Mammary epithelial cell (primary cell): ENCODE measurements at places on chromosomes 6 and 20. TPM values are rescaled to one million over a fixed set of nuclear protein-coding genes. Genes with fewer than 3 reads are reported as not detected.

PPP1R3G gene
- 0.11 TPM in 1 of 2 replicates, not detected in the other for total RNA-seq

SPATS1 gene
- not detected in 2 replicates for total RNA-seq

CD24 gene
- 198 and 299 TPM in 2 replicates for total RNA-seq

CTAGE9 gene
- not detected in 2 replicates for total RNA-seq

OR12D1 gene
- total RNA-seq, result not detected

HLA-DOA gene
- total RNA-seq, result 0.08 TPM in 1 of 2 replicates, not detected in the other

MOG gene
- not detected in 2 replicates for total RNA-seq

MTCH1 gene
- 102 TPM for total RNA-seq

ABCF1 gene
- 31.8 TPM for total RNA-seq

MUC22 gene
- not detected for total RNA-seq

ESR1 gene
- total RNA-seq, result 0.33 TPM

RBPJL gene
- not detected for total RNA-seq

PERP gene
- 287 and 424 TPM in 2 replicates for total RNA-seq

PAK1IP1 gene
- 14.8 TPM for total RNA-seq

CD2AP gene
- 28.1 and 32.9 TPM in 2 replicates for total RNA-seq

SLC17A2 gene
- not detected in 2 replicates for total RNA-seq

PHACTR1 gene
- total RNA-seq, result not detected in 2 replicates

PARD6B gene
- total RNA-seq, result 5.6 and 7.8 TPM in 2 replicates

FILIP1 gene
- not detected in 2 replicates for total RNA-seq

MLIP gene
- 0.33 TPM for total RNA-seq

CHRNA4 gene
- total RNA-seq, result not detected

BMP6 gene
- 1.2 and 1.7 TPM in 2 replicates for total RNA-seq

OPRM1 gene
- total RNA-seq, result not detected in 2 replicates

ZNF341 gene
- 1.0 TPM for total RNA-seq

FNDC11 gene
- total RNA-seq, result 0.45 TPM in 1 of 2 replicates, not detected in the other

RAB44 gene
- total RNA-seq, result 0.16 TPM in 1 of 2 replicates, not detected in the other

KDM1B gene
- total RNA-seq, result 19.5 TPM

SUMO4 gene
- total RNA-seq, result 1.5 and 1.8 TPM in 2 replicates

C6orf52 gene
- 2.1 TPM in 1 of 2 replicates, not detected in the other for total RNA-seq

TULP4 gene
- 152 TPM for total RNA-seq

BPIFB2 gene
- not detected for total RNA-seq

BHLHE23 gene
- total RNA-seq, result not detected

KCNS1 gene
- total RNA-seq, result 0.33 TPM

CST7 gene
- not detected for total RNA-seq

PRR18 gene
- total RNA-seq, result 0.09 and 0.11 TPM in 2 replicates

KCNK5 gene
- total RNA-seq, result 1.3 TPM
